ENCODE measurements at places on chromosomes 3 and 15.

DNA sequence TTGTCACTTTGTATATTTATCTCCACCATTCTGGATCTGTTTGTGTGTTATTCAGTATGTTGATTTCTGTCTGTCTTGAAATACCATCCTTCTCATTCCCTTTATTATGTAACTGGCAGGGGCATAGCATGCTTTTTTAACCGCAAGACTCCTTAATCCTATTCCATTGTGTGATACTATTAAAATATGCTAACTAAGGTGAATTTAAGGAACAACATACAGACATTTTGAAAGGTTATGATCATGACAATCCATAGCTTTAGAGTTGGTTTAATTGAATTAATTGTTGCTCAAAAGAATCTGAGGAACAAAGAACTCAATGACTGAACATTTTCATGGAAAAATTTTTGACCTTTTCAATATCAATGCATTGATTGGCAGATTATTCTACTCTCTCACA, 677.3 kb upstream of the ROBO1 start:
- no peak for DNase-seq

DNA sequence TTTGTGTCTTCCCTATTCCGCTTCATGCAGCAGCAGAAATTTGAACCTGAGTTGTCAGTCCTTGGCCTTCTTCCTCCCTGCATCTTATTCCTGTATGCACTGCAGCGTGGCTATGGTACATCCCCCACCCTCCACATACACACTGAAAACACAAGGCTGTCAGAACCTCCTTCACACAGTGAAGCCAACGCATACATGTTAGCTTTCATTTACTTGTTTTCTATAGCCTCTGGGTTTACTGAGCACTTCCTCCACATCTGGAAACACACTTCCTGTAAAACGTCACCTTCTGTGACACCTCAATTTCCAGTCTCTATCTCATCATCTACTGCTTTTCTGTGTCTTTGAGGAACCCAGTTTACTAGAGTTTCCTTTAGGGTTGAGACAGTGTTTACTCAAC, 47.0 kb downstream of the SUSD5 start:
- no peak for DNase-seq

DNA sequence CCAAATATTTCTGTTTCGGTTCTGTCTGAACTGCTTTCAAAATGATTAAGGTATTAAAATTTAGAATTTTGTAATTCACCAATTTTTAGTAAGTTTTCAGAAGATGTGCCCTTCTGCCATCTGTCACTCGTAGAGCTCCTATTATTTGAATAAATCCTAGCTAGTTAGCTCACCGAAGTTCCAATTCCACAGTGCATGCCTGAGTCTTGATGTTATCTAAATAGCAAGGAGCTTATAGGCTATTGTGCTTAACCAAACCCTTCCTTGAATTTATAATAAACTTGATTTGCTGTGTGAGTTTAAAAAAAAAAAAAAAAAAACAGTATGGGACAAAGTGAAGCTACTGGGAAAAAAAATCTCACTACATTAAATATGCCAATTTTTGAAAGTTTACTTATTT, 18.7 kb downstream of the ATP13A3 start:
- DNase-seq: no peak

GRCh38 chr15:58454950-58455401, 23.2 kb downstream of the LIPC start:
- DNase-seq: no peak

- no peak for DNase-seq
Observed at GRCh38 chr3:138186221-138186620, 880 bp upstream of the ARMC8 start.

- no peak for DNase-seq
Observed at GRCh38 chr3:15387171-15387581, 40.2 kb downstream of the METTL6 start.

- DNase-seq: no peak
Observed at GRCh38 chr3:27726240-27726639, 4.1 kb upstream of the EOMES start.

GRCh38 chr15:70309716-70310115, 212.0 kb upstream of the TLE3 start:
- DNase-seq: no peak

DNA sequence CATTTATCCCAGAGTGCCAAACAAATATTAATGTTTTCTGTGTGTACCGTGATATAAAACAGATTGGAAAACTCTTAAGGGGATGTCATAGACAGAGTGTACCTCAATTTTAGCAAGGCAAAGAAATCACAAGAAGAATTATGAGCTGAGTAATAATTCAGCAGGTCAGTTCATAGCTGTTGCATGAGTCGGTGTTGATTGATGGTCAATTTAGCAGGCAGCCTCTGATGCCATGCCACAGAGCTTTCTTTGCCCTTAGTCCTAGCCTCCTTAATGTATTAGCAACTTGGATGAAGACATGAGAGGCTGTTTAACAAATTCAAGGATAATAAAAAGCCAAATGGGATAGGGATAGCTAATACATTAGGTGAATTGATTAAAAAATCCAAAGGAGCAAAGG, 6.8 kb downstream of the SLC35A5 start:
- DNase-seq: no peak

DNA sequence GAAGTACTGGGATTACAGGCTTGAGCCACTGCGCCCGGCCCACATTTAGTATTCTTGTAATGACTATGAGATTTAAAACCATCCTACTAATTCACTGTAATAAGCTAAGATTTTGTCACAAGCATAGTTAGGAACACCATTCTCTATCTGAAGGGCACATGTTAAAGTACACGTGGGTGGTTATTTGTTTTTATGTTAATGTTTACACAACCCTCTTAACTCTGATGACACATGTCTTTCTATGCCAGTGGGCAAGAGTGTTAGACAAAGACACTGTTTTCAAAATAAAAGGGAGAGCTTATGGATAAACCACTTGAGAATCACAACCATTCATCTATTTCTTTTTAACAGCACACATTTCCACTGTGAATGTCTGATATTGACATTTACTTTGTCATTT, 537.6 kb upstream of the IL12A start:
- no peak for DNase-seq

DNA sequence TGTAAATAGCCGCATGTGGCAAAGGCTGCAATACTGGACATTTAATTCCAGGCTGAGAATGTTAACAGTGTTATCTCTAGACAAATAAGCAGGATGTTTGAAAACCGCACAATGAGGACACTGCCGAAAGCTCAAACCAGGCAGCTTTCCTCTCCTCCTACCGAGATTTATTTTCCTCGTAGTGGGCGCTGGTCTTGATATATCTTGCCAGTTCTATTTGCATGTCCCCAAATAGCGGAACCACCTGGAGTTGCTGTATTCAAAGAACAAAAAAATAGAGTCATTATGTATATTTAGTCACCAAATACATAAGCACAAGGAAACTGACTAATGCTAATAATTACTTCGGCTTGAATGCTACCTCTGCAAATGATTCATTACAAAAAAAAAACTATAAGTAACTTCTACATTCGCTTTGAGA, 46.5 kb downstream of the CYFIP1 start:
- DNase-seq: no peak

GRCh38 chr3:117139681-117140080, 430.1 kb downstream of the TUSC7 start:
- no peak for DNase-seq

- no peak for DNase-seq
Observed at GRCh38 chr3:168134931-168135330, 39.2 kb upstream of the GOLIM4 start.

DNA sequence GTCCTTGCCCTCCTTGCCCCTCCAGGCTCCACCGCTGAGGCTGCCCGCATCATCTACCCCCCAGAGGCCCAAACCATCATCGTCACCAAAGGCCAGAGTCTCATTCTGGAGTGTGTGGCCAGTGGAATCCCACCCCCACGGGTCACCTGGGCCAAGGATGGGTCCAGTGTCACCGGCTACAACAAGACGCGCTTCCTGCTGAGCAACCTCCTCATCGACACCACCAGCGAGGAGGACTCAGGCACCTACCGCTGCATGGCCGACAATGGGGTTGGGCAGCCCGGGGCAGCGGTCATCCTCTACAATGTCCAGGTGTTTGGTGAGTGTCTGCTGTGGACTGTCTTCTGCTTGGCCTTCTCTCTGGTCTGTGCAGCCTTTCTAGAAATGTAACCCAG, 61.0 kb downstream of the BOC start:
- no peak for DNase-seq

DNA sequence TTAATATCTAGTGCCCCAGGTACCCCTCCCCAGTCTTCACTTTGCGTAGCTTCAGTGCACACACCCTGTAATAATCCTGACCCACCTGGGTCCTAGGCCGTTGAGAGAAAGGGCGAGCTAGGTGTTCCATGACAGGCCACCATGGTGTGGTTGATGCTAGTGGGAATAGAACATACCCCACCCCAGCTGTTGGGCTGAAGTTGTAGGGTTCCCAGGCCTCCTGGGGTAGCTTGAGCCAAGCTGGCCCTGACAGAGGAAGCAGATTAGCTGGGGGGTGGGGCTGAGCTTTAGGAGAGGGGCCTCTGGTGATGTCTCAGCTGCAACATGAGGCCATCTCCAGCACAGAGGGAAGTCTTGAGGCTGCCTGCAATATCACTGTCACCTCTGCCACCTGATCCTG, 40.5 kb downstream of the RAB11A start:
- DNase-seq: no peak

- DNase-seq: no peak
Observed at GRCh38 chr3:125028657-125029056, 27.1 kb downstream of the HEG1 start.

DNA sequence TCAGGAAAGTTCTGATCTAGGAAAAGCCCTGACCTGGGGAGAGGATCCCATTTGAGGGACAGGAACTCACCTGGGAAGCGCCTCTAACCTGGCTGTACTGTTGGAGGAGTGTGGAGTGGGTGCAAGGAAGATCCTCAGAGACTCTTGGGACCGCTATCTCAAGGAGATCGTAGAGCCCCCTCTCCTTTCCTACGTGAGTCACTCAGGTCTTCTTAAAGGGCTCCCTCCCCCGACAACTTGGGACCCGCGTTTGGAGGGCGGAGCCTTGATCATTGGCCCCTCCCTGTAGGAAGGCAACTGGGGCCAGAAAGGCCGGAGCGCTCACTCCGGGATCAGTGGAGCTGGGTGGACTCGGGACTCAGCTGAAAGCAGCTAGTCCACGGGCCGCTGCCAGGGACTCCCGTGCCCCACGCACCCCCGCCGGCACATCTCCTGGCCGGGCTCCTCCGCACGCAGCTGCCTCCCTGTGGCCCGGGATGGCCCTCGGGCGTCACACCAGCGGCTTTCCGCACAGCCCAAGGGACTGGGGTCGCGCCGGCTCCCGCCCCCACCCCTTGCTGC, 520 bp downstream of the SLC26A6 start:
- peak; percentile 36 for DNase-seq

DNA sequence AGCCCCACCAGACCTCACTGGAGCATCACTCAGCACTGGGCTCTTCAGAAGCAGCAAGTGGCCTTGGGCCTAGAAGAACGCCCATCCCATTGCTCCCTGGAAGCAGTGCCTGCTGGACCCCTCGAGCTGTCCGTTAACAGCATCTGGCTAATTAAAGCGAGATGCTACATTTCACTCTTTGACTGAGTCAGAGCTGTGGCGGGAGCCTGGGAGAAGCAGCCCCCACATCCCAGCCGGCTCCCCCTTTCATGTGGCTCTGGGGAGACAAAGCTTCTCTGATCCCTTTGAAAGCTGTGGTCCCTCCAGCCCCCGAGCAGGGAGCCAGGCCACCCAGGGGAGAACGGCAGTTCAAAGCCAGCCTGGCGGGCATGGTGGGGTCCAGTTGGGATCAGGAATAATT, 103.7 kb downstream of the MEGF11 start:
- no peak for DNase-seq

GRCh38 chr15:96334705-96335410, 4.4 kb downstream of the NR2F2 start:
- DNase-seq: no peak

- DNase-seq: no peak
Observed at GRCh38 chr3:76377074-76377473, 591.7 kb upstream of the ZNF717 start.

GRCh38 chr3:158451405-158452055, 119.5 kb upstream of the MLF1 start:
- DNase-seq: no peak

GRCh38 chr3:122305818-122306621, 19.0 kb upstream of the CSTA start:
- no peak for DNase-seq

GRCh38 chr15:36774765-36775164, 195.3 kb downstream of the CDIN1 start:
- DNase-seq: no peak

- DNase-seq: no peak
Observed at GRCh38 chr3:16905704-16906103, 20.9 kb downstream of the PLCL2 start.

DNA sequence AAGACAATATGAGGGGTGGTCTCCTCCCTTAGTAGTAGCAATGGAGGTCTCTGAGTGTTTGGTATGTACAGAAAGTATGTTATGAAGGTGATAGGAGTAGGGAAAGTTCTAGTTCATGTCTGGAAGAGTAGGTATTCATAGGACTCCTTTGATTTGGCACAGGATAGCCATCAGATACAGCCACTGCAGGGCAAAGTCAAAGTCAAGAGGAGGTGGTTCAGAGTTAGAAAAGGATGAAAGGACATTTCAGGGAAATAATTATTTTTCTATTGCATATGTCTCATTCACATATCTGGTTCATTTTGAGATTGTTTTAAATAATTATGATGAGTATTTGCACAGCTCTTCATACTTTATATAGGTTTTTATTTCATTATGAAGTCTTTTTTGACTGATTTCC, 381.1 kb downstream of the MFSD1 start:
- no peak for DNase-seq

GRCh38 chr15:70519004-70519365, 244.4 kb downstream of the UACA start:
- no peak for DNase-seq

GRCh38 chr3:82293435-82293834, 532.0 kb upstream of the GBE1 start:
- no peak for DNase-seq

DNA sequence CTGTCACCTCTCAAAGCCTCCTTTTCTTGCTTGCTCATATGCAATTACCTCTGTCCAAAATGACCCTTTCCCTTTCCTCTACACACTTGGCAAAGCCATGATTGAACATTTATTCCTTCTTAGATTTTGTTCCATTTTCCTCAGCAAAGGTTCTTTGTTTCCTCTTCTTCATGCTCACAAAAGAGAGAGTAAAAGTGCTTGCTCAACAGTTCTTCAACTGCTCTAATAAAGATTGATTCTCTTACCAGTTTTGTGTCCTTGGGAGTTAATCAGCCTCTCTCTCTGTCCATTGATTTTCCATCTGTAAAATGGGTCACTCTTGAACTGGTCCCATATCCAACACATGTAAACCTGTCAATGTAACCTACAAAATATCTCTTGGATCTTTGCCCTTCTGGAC, 186.4 kb downstream of the WNT5A start:
- DNase-seq: no peak
